Choroid plexus epithelial cell (primary cell): ENCODE measurements at places on chromosomes 2 and 18.

DNA sequence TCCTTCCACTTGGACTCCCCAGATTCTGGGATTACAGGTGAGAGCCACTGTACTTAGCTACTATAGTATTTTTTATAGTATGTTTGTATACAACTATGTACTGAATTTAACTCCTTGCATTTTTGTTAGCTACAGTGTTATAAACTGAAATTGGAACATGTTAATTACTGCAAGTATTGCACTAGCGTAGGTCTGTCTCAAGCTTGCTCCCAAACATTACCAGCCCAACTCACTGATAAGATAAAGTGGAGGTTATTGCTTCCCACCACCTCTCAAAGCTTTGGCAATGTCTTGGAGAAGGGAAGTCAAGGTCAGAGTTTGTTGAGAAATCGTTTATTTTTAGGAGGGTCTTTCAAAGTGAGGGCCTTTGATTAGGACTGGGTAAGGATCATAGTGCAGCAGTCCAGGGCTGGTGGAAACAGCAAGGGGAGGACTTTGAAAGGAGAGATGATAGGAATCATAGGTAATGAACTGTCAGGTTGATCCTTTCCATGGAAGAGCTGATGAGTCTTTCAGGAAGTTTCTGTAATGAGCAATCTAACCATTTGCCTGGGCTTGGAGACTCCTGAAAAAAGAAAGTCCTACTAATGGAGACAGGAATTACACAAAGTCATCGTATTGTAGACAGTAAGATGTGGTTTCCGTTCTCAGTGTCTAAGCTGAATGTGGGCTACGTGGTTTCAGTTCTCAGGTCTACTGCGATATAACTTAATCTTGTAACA, 257.1 kb downstream of the MYO3B start:
- DNase-seq = no peak

DNA sequence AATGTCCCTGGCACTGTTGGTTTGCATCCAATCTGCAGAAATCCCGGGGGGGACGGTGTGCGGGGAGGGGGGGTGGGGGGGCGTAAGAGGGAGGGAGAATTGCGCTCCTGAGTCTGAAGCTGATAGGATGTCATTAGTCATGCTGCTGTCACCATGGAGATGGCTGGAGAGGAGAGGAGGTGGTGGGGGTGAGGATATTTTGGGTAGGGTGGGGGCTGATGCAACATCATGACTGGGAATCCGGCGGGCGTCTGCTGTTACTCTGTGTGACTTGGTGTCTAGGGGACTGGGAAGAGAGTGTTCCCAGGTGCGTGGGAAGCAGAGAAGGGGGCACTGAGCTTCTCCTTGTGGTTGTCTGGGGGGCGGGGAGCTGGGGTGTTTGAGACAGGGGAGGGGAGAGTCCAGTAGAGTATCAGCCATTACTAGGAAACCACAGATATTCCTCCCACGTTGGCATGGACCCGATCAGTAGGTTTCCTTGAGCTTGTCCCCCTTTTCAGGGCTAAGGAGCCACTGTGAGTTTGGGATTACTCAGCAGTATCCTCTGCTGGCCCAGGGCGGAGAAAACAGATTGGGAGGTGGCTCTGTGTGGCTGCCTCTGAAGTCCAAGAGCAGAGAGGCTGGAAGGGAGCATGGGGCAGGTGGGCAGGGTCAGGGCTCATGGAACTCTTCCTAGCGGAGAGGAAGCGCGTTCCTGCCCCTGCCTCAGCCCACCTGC, 18.9 kb downstream of the TET3 start:
- DNase-seq = peak; percentile 49

- DNase-seq = peak; percentile 18
Observed at GRCh38 chr2:135052997-135053474, 944 bp downstream of the RAB3GAP1 start.

GRCh38 chr2:7593360-7593759, 676.1 kb downstream of the RNF144A start:
- DNase-seq = no peak

DNA sequence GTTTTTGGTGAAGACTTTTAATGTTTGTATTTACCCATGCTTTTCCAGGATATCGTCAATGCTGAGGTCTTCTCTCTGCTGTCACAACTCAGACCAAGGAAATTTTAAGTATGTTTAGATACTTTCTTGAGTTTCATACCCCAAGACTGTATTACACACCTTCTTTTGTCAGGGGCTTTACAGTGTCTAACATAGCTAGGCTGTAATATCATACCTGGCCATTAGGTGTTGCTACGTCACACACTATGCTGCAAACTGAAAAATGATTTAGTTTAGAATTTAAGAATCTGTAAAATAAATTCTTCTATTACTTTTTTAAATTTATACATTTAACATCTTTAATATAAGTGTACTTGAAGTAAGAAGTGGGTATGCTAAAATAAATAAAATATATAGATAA, 358.4 kb upstream of the NRP2 start:
- DNase-seq = peak; percentile 41

DNA sequence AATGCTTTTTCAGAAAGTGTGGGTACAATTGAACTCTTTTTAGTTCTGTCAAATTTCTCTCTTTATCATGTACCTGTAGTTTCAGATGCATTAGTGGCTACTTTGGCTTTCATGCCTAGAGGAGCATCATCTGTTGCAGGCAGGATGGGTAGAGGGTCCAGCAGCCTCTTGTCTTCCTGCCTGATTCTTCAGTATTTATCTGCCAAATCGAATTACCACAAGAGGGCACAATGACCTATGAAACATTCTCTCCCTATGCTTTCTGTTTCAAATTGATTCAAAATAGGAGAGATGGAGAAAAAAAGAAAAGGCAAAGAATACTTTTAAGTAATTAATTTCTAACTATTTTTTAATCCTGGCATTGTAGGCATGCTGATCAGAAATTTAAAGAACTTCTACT, 477.2 kb downstream of the TRIB2 start:
- DNase-seq = peak; percentile 64

GRCh38 chr2:54549917-54550518, 93.9 kb downstream of the SPTBN1 start:
- DNase-seq = no peak

DNA sequence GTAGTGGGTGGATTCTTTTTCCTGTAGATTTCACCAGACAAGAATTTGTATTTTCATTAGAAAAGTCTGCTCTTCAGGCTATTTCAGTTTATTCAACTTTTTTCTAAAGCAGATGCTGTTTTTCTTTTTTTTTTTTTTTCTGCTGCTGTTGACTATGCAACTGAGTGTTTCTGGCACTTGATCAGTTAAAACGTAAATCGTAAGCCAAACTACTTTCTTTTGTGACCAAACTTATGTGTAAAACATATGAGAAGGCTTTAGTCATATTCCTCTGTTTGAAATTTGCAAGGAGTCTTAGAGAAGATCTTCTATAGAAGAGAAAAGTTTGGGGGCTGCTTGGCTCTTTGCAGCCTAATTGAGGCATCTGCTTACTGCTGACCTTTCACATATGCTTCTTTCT, 170.1 kb downstream of the PARD3B start:
- no peak for DNase-seq

DNA sequence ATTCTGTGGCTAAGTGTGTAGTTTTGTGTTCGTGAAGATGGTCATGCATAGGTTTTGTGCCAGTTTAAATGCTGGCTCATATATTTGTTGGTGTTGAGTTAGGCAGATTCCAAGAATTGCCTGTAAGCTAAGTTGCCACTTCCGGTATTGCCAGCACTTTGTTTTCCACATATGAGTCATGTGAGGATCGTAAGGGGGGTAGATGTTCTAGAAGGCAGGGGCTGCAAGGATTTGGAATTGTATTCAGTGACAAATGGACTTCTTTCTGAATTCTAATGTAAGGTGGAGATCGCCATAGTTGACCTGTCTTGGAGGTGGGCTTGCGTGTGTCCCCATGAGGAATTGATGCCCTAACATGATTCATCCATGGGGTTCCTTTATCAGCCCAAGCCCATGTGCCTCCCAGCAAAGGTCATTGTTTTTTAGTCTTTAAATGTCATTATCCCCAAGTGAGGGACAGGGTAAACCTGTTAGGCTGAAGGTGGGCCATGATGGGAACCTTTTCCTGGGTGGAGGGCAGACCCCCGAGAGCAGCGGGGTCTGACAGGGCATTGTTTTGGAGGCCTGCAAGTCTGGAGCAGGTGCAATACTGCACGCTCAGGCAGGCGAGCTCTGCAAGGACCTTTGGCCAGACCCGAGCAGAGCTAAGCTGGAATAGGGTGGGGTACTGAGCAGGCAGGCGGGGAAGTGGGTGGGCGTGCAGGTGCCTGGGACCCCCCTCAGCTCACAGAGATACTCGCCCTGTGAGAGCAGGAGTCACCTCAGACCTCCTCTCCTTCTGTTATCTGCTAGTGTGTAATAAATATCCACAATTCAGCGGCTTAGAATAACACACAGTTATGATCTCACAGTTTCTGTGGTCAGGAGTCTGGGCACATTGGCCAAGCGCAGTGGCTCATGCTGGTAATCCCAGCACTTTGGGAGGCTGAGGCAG, 77.4 kb downstream of the LRRFIP1 start:
- DNase-seq = no peak

DNA sequence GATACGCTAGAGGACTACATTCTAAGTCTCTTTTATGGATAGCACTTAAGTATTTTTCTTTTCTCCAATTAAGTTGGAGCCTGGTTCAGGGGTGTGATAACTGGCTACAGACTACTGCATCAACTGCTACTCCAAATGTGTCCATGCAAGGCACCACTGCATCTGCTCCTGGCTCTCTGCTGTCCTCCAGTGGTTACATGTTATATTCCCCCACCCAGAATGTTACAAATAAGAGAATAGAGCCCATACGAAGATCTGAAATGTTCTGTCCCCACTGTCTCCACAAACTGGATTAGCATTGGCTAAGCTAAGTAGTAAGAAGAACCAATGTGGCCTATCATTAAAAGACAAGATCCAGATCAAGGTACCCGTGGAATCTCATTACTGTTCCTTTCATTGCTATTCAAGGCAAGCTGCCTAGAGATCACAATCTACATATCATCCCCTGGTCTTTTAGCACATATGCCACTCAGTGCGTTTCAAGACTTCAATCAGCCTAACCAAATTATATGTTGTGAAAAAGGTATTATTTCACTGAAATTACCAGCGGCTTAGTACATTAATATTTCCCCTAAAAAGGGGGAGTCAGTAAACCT, 308.3 kb upstream of the SLC8A1 start:
- DNase-seq = peak; percentile 39

GRCh38 chr2:12555012-12555645, 161.6 kb upstream of the TRIB2 start:
- DNase-seq = peak; percentile 76

DNA sequence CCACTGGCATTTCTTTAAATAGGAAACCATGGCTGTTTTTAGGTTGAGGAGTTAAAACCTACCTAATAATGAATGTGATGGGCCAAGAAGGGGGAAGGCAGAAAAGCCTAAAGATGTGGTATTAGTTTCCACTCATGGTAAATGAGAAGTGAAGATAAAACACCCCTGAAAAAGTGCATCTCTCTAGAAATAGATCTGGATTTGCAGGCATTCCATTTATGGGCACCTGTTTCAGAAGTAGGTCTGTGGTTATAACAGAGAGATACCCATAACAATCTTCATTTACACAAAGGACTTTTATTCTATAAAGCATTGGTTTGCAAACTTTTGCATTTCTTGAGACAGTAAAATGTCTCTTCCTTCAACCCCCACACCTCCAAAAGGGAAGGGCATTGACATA, 62.1 kb downstream of the PRKCE start:
- no peak for DNase-seq

- no peak for DNase-seq
Observed at GRCh38 chr2:14261771-14262170, 370.7 kb upstream of the LRATD1 start.

DNA sequence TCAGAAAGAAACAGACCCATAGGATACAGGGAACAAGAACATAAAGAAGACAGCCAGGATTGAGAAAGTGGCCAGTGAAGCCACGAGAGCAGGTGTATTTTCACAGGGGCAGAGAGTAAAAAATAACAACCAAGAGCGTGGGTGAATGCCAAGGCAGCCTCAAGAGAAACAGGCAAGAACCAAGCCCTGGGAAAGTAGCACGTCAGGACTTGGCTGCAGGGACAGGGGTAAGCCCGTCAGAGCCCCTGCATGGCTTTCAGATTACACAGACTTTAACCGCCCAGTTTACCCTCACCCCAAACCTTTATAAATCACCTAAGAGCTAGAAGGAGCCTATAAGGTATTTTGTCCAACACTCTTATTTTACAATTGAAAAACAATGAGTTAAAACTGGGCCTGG, 43.7 kb downstream of the ARL4C start:
- DNase-seq = no peak

DNA sequence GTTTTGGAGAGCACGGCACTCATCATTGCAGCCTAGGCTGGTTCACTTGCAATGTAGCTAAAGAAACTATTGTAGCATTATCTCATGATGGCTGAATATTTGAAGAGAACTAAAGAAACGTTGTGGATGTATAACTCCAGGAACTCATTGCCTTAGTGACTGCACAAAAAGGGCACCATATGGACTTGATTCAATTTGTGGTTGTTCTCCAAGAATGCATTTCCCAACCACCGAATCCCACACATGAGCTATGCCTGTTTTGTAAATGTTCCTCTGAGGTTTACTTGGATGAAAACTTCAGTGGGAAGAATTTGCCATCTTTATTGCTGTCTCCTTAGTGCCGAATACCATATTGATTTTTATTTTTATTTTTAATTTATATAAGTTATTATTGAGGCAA, 43.5 kb downstream of the DOK6 start:
- DNase-seq = no peak

DNA sequence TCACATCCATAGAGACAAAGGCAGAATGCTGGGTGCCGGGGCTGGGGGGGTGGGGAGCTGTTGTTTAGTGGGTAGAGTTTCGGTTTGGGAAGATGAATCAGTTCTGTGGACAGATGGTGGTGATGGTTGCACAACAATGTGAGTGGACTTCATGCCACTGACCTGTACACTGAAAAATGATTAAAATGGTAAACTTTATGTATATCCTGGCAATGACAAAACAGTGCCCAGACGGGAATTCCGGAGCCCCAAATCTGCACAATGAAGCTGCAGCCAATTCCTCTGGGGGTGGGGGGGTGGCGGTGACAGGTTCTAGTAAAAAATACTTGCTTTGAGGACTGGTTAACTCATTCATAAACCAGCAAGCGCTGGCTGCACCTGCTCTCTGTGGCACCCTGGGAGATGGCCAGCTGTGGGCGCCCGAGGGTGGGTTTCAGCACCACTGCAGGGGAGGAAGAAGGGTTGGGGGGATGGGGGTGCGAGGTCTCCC, 81.8 kb upstream of the HPCAL1 start:
- DNase-seq = peak; percentile 61

GRCh38 chr2:121710470-121711170, 26.1 kb downstream of the NIFK start:
- no peak for DNase-seq

- peak; percentile 36 for DNase-seq
Observed at GRCh38 chr2:7029291-7030059, 112.3 kb downstream of the RNF144A start.

DNA sequence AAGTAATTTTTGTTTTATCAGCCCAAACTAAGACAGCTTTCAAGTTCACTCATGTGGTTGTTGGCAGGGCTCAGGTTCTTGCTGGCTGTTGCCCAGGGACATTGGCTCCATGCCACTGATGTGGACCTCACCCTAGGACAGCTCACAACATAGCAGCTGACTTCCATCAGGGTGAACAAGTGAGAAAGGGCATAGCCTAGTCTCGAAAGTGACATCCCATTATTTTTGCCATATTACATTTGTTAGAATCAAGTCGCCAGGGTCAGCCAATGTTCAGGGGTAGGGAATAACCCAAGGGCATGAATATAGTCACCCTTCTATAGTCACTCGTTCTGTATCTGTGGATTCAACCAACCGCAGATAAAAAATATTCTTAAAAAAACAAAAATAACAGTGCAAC, 10.7 kb upstream of the CWC22 start:
- DNase-seq = peak; percentile 48

GRCh38 chr2:190571686-190572085, 37.2 kb upstream of the NEMP2 start:
- no peak for DNase-seq

- no peak for DNase-seq
Observed at GRCh38 chr18:9906481-9906880, 7.3 kb upstream of the VAPA start.
